ENCODE measurements at places on chromosomes 4 and X.

DNA sequence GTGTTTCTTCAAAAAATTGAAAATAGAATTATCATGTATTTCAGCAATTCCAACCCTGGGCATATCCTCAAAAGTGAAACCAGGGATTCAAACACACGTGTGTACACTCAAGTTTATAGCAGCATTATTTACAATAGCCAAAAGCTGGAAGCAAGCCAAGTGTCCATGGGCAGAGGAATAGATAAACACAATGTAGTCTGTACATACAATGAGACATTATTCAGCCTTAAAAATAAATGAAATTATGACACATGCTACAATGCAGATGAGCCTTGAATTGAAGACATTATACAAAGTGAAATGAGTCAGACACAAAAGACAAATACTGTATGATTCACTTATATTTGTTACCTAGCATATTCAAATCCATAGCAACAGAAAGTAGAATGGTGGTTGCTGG, 853.4 kb downstream of the STIM2 start:
- no peak for DNase-seq

DNA sequence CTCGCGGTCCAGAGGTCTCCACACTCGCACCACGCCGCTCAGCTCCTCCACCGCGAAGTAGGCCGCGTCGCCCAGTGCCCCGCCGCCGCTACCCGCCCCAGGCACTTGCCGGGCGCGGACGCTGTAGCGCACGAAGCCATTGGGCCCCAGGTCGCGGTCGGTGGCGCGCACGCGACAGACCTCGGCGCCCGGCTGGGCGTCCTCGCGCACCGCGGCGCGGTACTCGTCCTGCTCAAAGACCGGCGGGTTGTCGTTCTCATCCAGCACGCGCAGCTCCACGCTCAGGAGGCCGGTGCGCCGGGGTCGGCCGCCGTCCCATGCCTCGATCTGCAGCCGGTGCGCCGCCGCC, 1.4 kb downstream of the DCHS2 start:
- peak; percentile 30 for DNase-seq

DNA sequence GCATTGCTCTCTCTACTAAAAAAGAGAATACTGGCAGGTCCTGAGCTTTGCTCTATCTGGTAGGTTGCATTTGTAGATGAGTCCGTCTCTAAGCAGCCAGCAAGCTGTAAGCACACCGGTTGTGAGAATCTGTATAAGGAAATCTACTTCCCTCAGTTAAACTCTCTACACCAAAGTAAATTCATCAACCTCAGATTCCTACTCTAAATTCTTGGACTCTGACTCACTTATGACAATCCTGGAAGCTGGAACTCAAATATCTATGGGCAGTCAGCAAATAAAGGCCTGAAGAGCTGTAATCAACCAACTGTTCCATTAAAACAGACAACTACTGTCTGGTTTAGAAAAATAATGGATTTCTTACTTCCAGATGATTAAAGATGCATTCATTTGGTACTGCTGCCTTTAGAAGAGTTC, 37.9 kb downstream of the FAT1 start:
- DNase-seq = no peak

DNA sequence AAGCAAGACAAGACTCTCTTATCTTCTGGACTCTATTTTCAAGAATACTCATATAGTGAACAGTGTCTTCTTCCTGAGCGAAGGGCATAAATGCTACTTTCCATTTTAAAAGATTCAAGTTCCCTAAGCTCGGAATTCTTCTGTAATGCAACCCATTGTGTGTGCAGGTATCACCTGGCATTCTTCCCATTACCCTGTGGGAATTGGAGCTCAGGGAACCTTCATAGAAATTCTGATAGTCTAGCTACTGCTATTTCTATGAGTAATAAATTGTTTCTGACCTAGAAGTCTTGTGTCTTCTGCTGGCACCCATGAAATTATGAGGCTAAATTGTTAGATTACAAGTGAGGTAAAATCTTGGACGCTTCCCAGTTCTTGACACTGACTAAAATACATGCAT, 324.1 kb upstream of the DIPK2B start:
- DNase-seq = no peak

- DNase-seq = no peak
These were observed 44.7 kb upstream of the UGT2B7 start for GRCh38 chr4:69051576-69051943.

DNA sequence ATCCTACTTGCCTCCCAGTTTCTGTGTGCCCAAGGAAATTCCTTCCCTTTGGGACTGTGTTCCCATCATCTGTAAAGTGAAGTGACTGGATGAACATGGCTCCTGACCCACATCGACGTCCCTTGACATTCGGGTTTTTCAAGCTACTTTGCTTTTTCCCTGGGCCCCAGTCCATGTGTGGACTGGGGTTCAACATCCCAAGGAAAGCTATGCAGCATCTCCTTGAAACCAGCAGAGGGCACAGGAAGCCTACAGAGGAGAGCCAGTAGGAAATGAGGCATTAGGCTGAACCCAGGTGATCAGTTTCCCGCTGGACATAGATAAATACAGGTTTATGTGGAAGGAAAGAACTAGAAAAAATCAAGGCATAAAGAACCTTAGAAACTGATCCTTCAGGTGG, 145.1 kb upstream of the ARHGEF9 start:
- DNase-seq = no peak

- no peak for DNase-seq
These were observed 583.9 kb downstream of the BCOR start for GRCh38 chrX:39513836-39514235.

DNA sequence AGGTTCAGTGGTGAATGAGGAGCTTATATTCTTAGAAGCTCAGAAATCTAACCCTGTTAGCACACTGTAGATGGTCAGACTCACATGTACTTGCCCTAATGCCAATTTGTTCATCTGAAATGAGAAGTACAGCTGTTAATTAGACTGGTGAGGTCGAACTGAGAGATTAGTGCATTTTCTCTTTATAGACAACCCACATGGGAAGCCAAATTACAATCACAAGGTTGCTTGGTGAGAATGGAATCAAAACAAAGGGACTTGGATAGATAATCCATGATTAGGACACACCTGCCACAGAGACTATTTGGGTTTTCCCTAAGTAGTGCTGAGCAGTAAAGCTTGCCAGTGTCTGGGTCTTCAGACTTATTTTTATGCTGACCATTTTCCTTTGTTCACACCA, 88.3 kb downstream of the POLA1 start:
- no peak for DNase-seq

- no peak for DNase-seq
These were observed 206.0 kb downstream of the DCTD start for GRCh38 chr4:182711211-182711610.

DNA sequence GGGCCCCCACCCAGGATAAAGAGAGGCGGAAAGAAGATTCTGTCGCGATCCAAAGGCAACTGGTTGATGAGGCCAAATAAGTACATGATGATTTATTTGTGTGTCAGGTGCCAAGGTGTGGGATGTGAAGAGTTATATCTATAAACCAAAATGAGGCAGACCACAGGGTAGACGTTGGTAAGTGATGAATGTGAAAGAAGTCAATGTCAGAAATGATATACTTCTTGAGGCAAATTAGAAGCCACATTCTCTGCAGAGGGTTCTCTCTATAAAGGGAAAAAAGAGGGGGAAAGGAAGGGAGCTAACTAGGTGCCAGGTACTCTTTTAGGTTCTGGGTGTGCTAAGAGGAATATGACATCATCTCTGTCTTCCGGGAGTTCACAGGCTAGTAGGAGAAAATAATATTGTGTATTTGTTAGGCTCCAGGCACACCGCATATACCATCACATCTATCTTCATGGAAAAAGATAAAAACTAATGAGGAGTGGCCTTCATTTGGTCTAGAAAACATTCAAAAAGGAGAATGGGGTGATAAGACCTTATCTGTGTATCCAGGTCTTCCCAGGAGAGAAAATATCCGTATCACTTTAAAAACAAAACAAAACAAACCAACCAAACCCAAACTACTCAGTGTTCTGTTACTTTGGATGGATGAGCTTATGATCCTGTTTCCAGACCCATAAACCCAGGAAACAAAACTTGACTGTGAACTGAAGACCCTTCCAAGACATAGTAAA, 4.8 kb upstream of the SH2D1A start:
- no peak for DNase-seq

- no peak for DNase-seq
These were observed 10.4 kb upstream of the DGAT2L6 start for GRCh38 chrX:70166601-70167590.

DNA sequence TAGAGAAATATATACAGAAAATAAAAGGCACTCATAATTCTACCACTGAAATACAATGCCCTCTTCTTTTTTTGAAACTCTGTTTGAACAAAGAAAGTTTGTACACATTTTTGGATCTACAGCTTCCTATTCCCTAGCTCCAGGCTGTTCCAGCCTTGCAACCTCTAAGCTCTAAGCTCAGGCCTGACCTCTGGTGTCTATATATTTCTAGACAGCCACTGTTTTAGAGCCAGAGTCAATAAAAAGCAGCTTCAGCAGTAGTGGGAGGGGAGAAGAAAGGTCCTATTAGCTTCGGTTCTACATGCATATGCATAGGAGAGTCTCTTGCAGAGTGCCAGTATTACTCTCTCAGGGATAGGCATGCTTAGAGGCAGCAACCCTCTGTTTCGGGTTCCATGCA, 39.7 kb downstream of the CLDN2 start:
- no peak for DNase-seq

DNA sequence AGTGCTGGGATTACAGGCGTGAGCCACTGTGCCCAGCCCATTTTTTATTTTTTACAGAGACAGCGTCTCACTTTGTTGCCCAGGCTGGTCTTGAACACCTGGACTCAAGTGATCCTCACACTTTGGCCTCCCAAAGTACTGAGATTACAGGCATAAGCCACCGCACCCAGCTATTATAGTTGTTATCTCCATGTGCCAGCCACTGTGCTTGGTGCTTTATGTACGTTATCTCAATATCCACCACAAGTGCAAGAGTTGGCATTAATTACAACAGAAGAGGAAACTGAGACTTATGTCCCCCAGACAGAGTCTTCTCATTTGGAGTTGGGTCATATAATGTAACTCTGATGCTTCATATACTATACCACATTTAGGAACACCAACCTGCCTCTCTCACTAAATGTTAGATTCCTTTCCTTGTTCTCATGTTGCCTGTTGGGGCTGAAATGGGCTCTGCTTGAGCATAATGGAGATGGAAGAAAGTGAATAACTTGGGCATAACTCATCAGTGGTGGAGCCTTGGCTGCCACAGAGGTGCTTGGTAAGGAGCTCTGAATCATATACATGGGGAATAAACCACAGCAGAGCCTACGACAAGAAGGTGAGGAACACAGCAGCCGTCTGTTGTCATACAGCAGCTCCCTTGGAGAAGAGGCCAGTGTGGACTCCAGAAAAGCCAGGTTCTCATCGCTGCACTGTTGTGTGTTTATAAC, 84.3 kb downstream of the SPRY1 start:
- DNase-seq = no peak

- DNase-seq = no peak
These were observed 1.7 kb downstream of the CLCN4 start for GRCh38 chrX:10158279-10159144.

DNA sequence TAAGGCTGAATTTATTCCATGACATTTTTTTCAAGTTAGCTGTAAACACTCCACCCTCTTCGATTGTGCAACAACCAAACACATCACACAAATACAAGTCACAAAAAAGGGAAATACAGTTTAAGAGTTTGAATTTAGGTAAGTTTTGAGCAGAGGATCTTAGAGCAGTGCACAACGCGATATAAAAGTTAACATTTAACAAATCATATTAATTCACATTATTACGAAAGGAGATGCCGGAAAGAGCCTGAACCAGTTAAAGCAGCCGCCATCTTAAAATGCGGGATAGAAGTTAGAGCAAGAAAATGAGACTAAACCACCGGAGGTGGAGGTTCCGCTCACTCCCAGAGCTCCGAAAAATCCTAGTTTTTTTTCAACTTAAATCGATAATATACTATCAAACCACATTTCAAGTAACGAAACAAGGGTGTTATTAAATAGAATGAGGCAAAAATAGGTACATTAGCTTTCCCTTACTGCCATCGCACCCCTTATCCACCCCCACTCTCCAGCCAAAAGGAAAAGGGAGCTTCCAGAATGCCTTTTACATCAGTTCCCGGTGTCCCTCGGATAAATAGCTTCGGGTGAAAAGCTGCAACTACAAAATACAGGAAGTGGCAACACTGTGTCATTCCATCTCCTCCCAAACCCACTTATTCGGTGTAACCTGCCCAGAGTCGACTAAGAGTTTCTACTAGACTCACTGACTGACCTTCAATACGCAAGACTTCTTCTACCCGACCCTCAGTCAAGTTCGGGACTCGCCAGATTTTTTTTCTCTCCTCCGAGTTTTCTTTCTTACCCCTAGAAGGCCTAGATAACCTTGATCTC, 1.9 kb downstream of the UBE2D3 start:
- DNase-seq = peak; percentile 35

DNA sequence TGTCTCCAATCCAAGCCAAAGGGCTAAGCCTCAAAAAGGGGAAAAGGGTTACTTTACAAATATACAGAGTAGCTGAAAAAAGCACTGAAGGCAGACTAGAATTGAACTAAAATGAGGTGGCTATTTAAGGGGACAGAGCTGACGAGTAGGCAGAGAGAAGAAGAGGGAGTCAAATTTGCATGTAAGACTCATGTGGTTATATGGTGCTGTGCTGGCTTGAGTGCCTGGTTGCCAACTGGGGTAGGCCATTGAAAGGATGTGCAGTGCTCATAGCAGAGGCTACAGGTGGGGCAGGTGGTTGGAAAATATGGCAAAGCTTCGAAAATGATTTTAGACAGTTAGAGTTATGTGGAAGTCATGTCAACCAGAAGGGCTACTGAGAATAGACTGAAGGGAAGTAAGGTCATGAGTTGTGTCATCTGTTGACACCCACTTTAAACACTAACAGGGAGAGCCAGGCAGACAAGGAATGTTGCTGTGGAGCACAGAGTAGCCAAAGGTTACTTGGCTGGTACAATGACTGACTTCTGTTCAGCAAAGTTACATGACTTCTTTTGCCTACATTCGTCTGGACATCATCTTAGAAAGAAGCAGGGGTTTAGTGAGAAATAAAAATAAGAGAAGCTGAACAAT, 1210.4 kb downstream of the ADGRL3 start:
- no peak for DNase-seq

Data from activated T-cell treated with anti-CD3 and anti-CD28 coated beads, Interleukin-2, amount 50 U/mL, for 24 hours (primary cell).